Fibroblast of the aortic adventitia (primary cell): ENCODE measurements at places on chromosomes 13 and 19.

DNA sequence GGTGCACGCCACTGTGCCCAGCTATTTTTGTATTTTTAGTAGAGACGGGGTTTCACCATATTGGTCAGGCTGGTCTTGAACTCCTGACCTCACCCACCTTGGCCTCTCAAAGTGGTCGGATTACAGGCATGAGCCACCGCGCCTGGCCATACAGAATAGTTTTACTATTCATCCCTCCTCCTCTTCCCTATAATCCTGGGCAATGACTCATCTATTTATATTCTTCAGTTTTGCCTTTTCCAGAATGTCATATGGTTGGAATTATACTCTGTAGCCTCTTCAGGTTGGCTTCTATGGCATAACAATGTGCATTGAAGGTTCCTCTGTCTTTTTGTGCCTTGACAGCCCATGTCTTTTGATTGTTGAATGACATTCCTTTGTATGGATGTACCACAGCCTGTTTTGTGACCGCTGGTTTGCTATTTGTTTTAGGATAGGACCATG is 22.2 kb upstream of the LRP3 start:
- DNase-seq: peak; percentile 44

- no peak for DNase-seq
These were observed 9.0 kb upstream of the SOX1 start for GRCh38 chr13:112057736-112058518.

DNA sequence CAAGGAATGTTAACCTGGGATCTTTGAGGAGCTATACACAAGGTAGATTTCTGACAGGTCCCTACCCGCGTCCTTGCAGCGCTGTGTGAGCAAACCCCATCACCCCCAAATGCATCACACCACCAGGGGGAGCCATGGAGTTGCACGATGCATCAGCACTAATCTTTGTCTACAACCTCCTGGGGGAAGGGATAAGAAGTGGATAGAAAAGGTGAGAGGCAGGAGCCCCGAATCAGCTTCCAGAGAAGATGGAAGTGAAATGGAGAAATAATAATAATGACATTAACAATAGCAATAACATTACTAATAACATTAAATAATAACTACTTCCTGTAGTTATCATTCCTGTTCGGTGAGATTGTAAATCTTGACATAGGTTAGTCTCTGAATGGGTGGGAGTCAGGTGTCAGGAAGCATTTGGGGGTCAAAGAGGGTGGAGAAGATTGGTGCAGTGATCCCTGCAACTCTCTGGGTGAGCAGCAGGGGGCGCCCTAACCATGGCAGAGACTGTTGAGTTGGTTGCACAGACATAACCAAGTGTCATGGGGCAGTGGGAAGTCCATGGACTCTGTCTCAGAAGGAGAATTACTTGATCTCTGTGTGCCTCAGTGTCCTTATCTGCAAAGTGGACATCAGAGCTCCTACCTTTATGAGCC is 16.5 kb downstream of the SIGLEC7 start:
- peak; percentile 23 for DNase-seq

GRCh38 chr13:103002279-103002678 is 63.9 kb downstream of the SLC10A2 start:
- no peak for DNase-seq

DNA sequence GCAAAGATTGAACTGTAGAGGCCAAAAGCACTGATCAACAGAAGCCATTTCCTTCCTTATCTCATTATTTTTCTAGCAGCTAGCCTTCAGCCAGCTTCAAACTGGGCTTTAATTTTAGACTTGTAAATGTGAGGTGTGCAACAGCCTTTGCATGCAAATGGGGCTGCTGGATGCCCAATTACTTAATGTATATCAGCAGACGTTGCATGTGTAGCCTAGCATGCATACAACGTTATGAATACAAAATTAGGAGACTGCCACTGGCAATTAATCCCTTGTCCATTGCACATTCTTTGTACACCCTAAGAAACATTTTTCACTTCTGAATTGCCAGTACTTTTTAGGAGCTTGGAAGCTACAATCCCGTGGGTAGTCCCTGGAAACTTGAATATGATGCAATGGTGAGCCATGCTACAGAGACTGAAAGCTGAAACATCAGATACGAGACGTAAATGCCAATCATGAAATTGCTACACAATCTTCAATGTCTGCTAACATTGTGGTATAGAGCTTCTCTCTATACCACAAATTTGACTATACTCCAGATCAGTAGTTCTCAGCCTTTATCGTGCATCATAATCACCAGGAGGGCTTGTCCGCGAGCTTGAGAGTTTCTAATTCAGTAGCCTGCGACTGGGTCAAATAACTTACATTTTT is 20.2 kb downstream of the EPSTI1 start:
- peak; percentile 48 for DNase-seq

DNA sequence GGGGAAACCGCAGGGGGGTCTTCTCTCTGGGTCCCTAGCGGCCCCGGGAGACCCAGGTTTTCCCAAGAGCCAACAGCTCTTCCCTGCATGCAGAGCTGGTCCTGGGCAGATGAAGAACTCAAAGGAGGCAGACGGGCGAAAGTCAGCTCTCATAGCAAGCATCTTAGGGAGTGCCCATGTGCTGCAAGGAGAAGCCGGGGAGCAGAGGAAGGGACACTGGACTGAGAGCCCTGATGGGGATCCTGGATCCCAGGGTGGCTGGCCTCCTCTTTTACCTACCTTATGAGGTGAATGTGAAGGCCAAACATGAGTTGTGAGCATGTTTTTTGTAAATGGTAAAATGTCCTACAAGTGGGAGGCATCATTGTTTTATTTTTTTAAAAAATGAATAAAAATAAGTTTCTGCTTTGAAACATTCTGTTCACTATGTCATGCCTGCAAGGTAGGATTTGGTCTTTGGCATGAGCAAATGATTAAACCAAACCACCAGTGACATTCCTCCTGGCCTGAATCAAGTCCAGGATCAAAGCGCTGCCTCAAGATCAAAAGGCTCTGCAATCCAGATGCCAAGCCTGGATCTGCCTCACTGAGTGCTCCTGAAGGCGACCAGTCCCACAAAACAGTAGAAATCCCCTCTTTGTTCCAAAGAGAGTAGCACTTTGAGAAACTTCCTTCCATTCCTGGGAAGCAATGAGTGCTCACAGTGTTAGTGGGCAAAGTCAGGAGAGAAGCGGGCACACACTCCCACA is 92.2 kb upstream of the SERP2 start:
- no peak for DNase-seq

GRCh38 chr13:24053519-24054251 is 106.8 kb upstream of the SPATA13 start:
- DNase-seq: peak; percentile 65

- peak; percentile 11 for DNase-seq
These were observed 20.6 kb downstream of the BRSK1 start for GRCh38 chr19:55304279-55304978.

DNA sequence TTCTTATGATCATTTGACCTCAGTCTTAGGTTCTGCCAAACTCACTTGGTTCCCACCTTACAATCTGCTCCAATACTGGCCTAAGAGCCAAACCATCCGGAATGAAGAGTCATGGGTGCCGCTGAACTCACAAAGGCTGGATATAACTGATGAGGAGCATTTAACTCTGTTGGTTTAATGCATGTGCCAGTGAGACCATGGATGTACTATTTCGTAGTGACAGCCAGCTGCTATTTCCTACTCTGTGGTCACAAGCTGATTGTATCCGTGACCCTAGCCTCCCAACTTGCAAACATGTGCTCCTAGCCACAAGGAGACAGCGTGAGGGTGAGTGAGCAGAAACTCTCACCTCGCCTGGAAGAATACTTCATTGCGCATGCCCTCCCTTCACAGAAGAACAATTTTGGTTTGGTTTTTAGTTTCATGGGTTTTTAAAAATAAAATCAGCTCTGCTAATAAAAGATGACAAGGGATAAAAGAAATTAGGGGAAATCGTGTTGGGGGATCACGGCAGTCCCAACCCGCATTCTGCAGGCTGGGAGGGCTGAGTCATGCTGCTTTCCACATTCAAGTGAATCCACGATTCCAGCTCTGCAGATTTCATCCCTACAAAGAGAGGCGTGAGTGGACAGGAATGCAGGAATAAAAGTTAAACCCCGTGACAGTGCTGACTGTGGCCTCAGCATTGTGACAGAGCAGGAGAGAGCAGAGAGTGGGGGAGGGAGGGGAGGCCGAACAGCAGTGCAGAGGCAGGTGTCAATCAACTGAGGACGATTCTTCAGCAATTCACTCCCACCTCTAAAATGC is 66.8 kb upstream of the RAP2A start:
- DNase-seq: peak; percentile 56

DNA sequence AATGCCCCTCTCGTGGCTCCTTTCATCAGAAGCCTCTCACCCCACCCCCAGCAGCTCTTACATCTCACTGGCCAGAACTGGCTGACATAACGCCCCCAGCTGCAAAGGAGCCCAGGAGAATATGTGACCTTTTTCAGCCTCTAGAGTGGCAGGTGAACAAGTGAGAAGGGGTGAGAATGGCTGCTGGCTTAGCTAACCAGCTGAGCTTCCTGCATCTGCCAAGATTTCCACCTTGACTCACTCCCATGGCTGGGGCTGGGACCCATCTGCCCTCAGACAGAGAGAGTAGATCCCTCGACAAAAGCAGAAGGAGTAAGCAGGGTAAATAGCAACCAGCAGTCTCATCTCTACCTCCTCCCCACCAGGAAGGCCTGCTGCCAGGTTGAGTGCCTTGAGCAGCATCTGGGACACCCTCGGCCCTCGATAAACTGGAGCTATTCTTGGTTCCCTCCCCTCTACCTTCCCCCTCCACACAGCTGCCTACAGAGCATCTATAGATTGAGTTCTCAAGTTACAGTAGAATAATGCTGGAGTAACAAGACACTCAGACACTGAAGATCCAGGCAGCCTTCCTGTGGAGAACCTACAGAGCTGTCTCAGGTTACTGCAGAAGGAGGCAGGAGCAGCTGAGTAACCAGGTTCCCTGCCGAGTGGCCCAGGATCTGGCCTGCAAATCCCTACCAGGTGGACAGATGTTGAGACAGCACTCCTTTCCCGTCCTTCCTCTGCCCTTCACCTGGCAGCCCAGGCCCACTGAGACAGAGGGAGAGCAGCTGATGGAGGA is 15.5 kb downstream of the KASH5 start:
- no peak for DNase-seq

DNA sequence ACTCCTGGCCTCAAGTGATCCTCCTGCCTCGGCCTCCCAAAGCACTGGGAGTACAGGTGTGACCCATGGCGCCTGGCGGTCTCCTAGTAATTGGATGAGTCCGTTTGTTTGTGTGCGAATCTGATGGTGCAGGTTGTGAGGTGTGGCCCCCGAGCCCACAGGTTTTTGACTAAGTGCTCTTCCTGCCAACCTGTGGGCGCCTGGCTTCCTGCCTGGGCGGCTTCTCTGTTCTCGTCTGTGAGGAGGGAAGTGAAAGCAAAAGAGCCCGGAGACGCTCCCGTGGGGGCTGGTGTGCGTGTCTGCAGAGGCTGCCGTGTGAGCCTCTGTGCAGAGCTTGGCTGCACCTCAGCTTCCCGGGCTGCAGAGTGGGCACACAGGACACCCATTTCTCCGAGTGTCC is 10.0 kb downstream of the ARHGAP45 start:
- DNase-seq: no peak

- DNase-seq: peak; percentile 44
These were observed 33.0 kb upstream of the ADGRE5 start for GRCh38 chr19:14347999-14348889.

- DNase-seq: no peak
These were observed 2526.0 kb downstream of the PCDH9 start for GRCh38 chr13:64704121-64704649.

GRCh38 chr13:35475960-35476943 is at the start of gene MAB21L1:
Gene MAB21L1, minus strand, starts transcription at chr13:35476689. Its CDS starts 551 bp downstream, at chr13:35476138.
- DNase-seq: peak; percentile 53

DNA sequence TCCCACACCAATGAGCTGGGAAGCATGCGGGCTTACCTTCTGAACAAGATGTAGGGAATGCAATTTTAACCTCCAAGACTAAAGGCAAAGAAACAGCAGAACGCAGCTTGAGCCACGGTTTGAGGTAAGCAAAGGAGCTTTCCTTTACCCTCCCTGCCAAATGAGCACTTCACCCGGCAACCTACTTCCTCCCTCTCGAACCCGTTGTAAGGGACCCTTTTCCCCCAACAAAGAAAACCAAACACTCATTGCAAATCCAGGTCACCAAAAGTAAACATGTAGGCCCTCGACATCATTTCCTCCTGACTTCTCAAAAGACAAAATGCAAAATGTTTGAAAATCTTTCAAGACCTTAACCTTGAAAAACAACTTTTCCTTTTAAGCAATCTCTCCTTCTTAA is 65.3 kb downstream of the ABCC4 start:
- DNase-seq: no peak

DNA sequence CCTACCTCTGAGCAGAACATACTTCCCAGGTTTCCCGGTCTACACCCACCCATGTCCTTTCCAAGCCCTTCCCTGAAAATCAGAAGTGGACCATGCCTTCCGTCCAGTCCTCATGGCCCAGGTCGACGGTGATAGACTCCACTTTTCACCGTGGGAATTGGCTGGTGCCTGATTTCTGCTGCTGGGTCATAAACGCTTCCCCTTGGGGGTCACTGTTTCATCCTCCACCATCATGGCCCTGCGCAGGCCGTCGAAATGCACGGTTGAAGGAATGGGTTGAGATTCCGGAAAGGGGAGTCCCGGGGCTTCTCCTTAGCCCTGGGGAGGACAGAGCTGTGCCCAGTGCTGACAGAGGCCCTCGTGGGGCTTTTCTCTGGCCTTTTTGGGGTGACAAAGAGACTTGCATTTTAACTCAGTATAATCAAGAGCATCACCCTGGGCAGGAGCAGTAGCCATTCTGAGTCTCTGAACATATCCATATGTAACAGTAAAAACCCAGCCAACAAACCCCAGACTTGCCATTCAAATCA is 75.5 kb downstream of the SOX1 start:
- no peak for DNase-seq

GRCh38 chr13:104701591-104701990 is 1635.4 kb upstream of the SLC10A2 start:
- no peak for DNase-seq

GRCh38 chr13:95494082-95494681 is 58.3 kb upstream of the CLDN10 start:
- DNase-seq: peak; percentile 83

DNA sequence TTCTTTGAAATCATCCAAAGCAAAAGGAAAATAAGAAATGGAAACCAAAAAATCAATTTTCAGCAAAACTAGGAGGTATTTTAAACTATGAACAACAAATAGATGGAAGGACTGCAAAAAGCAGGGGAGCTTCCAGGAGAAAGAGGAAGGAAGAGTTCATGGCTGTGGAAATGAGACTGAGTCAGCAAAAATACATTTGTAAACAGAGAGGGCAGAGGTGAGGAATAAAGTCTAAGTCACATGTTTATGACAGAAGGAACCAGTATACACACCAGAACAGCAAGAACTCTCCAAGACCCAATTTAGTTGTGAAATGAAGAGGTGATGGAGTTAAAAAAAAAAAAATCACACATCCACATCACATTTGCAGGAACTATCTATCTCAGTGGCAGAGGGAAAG is 69.6 kb downstream of the RNASEH2B start:
- no peak for DNase-seq

- no peak for DNase-seq
These were observed 254.8 kb downstream of the FGF9 start for GRCh38 chr13:21925720-21926119.

GRCh38 chr19:10654610-10655456 is 687 bp downstream of the ILF3 start:
- peak; percentile 23 for DNase-seq

- DNase-seq: no peak
These were observed 36.4 kb upstream of the EHD2 start for GRCh38 chr19:47676811-47677210.
